ENCODE measurements at places on chromosomes 7 and 10. TPM values are rescaled to one million over a fixed set of nuclear protein-coding genes. Genes with fewer than 3 reads are reported as not detected.

Gene SH2D4B
- polyA plus RNA-seq: 0.03 TPM

Gene CHST3
- 23.1 TPM for polyA plus RNA-seq

Gene NEUROD6
- polyA plus RNA-seq: not detected

Gene CYP2C19
- not detected for polyA plus RNA-seq

Gene CFTR
- polyA plus RNA-seq: 0.13 TPM

- no peak for DNase-seq
Measured at GRCh38 chr7:31333291-31333690, 7.2 kb downstream of the NEUROD6 start.

- no peak for DNase-seq
Measured at GRCh38 chr7:43077285-43077684, 35.2 kb upstream of the HECW1 start.

GRCh38 chr7:107105591-107106245 is 61.2 kb downstream of the PRKAR2B start:
- DNase-seq: no peak

DNA sequence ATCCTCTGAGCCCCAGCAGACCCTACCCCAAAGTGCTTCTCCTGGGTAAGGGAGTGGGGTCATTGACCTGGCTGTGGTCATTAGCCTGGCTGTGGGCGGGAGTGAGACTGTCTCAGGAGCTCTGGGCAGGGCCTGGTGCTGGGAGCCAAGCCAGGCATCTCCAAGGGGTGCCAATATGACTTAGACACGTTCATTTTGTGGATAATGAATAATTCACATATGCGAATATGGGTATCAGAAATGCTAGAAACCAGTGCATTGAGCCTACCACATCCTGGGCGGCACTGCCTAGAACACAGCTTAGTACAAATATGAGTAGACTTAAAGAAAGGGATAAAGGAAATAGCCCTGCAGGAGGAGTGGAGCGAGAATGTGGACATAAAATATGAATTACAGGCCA is 14.4 kb upstream of the SRRM3 start:
- DNase-seq: no peak

- peak; percentile 36 for DNase-seq
Measured at GRCh38 chr7:3897430-3898372, 596.6 kb downstream of the SDK1 start.

- DNase-seq: no peak
Measured at GRCh38 chr10:96878057-96878456, 46.0 kb downstream of the LCOR start.

All from A549 (cell line).